Type B pancreatic cell (in vitro differentiated cells): ENCODE measurements at places on chromosomes 7 and 10. TPM values are rescaled to one million over a fixed set of nuclear protein-coding genes. Genes with fewer than 3 reads are reported as not detected.

DNA sequence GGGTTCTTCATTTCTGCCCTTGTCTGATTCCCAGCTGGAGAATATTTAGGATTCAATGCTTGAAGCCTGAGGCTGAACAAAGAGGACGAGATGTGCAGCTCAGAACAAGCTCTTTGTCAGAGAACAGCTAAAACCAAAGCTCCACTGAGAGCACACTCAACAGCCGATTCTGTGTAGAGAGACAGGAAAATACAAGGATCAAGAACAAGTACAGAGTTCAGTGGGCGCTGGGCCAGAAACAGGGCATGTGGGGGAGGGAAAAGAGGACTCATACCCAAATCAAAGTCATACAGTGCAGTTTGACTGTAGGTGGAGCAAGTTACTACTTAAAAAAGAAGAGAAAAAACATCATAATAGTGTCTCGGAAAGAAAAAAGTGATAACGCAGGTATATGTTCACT is at the start of gene AGMO:
Gene AGMO (minus strand): TSS at position 181 of the 400 bp plus-strand sequence.
- peak within 1 kb of the TSS; percentile 1 for H3K4me3 ChIP-seq
- no peak for DNase-seq
- H3K27ac ChIP-seq: peak within 1 kb of the TSS; percentile 37

The SLC26A3 gene
- 4.7 and 14.3 TPM in 2 replicates for total RNA-seq

GRCh38 chr7:1743481-1744230 is 73.6 kb downstream of the ELFN1 start:
- no peak for DNase-seq
- peaks cover 9% of the 10 kb centered on the region for H3K4me1 ChIP-seq
- H3K27me3 ChIP-seq: no peaks in the 10 kb centered on the region
- no peak overlapping the region for H3K27ac ChIP-seq

The UTF1 gene
- total RNA-seq: not detected in 2 replicates

The PTN gene
- total RNA-seq: 16.2 and 271 TPM in 2 replicates
